ENCODE measurements at places on chromosomes 2 and 18. TPM values are rescaled to one million over a fixed set of nuclear protein-coding genes. Genes with fewer than 3 reads are reported as not detected.

ANO7 gene
- 2.2 TPM for total RNA-seq

GRCh38 chr2:182883451-182883850 lies 17.0 kb upstream of the FRZB start:
- no peak for DNase-seq

- no peak for DNase-seq
Observed at GRCh38 chr2:69703189-69703588, 38.7 kb upstream of the ANXA4 start.

DNA sequence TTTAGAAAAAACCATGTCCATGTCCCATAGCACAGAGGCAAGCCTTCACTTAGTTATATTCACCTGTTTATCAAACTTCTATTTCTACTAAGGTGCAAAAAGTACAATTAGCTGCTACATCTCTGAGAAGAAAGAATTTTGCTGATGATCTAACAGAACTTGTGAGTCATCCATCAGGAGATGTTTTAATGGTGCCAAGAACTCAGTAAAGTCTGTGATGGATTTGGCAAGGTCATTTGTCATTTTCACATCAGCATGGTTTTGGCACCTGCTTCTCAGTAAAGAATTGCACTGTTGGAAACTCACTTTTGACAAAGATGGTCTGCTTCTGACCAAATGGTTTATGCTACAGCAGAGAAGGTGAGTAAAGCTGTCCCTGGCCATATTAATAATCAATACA lies 195.7 kb upstream of the TMEFF2 start:
- DNase-seq = no peak

- DNase-seq = no peak
Observed at GRCh38 chr18:31410716-31411483, 34.3 kb downstream of the DSG4 start.

DNA sequence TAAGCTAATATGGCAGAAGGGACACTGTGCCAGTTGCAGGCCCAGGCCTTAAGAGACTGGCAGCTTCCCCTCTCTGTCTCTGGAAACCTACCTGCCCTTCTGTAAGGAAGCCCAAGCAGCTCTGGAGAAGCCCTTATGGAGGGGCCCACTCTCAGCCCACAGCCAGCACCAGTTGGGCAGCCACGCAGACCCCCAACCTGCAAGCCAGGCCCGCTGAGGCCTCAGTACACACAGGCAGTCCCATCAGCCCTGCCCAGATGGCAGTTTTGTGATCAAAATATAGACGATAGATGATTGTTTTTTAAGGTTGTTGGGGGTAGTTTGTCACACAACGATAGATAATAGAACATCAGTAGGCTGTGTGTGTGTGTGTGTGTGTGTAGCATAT lies 36.8 kb upstream of the ALPP start:
- no peak for DNase-seq

DNA sequence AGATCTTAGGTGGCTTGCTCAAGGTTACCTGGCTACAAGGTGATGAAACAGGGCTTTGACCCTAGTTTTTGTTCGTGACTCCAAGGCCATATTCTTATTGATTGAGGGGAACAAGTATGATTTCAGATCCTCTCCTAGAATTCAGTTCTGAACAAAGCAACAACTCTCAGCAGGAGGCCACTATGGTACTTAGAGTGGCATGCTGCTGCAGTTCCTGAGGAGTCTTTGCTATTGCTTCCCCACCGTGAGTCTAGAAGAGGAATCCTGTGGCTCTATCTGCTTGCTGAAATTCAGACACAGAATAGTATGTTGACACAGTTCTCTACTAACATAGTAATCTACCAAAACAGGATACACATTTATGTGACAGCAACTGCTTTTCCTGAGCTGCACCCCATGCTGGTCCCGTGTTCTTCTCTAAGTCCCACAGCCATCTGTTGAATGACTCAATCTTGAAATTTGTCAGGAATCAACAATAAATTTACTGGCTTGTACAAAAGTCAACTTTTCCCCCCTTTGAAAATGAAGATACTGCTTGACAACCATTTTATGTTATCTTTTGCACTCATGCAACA lies 4.1 kb downstream of the TGFBRAP1 start:
- DNase-seq = no peak

- DNase-seq = no peak
Observed at GRCh38 chr2:174522553-174522952, 35.7 kb upstream of the GPR155 start.

GRCh38 chr2:38522754-38523349 lies 79.9 kb downstream of the HNRNPLL start:
- DNase-seq = no peak

DNA sequence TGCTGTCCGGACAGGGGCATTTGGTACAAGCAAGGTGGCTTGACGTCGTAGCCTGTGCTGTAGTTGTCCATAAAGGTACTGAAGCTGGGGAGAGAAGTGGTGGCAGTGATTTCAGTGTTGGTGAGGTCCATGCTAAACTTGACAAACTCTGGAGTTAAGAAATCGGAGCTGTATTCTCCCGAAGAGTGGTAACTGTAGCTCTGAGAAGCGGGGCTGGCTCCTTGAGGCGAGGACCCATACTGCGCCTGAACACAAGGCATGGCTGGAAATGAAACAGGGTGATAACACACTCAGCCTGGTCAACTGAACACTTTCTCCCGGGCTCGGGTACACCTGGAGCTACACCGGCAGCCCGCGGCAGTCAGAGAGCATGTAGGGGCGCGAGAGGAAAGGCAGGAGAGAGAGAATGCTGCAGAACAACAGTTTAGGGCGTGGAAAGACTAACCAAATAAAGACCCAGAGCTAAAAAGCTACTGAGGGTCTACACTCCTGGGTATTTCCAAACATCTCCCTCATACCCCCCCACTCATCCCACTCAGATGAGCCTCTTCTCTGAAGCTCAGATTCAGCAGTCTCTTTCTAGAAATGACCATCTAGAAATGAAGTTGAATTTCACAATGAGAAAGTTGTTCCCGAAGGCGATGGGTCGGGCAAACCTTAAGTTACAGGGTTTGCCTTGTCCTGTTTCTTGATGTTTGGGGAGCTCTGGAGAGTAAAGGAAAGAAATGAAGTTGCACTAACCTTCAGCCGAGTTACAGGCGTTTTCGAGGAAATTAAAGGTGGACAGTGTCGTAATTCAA lies 2.4 kb downstream of the NR4A2 start:
- no peak for DNase-seq

- no peak for DNase-seq
Observed at GRCh38 chr2:70126413-70126812, 39.1 kb downstream of the PCBP1 start.

DNA sequence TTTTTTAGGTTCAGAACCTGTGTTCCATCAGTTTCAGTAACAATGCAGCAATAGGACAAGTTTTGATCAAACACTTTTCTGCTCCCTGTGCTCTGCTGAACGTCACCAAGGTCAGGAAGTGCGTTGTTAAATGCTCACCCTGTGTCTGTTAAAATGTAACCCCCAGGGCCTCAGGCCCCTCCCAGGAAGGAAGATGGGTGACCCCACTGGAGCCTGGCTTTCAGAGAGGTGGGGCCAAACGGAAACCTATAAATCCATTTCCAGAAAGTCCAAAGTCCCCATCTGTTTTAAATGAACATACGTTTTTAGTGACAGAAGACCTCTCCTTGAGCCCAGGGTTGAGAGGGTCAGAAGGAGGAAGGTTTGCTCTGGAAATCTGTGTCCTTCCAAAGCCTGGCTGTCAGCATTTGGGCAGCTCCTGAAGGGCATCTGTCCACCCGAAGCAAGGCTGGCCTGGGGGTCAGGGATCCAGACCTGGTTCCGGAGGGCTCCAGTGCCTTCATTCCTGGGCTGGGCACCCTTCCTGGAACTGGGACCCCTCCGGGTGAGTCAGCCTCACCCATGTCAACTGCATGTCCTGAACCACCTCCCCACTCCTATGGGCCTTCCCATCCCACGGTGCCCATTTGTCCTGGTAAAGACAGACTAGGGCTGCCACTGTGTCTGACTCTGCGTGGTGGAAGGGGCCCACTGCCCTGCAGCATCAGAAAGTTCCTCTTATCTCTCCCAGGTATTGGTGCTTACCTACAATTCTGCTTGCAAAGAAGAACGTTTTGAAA lies 117.4 kb upstream of the COPS8 start:
- no peak for DNase-seq

DNA sequence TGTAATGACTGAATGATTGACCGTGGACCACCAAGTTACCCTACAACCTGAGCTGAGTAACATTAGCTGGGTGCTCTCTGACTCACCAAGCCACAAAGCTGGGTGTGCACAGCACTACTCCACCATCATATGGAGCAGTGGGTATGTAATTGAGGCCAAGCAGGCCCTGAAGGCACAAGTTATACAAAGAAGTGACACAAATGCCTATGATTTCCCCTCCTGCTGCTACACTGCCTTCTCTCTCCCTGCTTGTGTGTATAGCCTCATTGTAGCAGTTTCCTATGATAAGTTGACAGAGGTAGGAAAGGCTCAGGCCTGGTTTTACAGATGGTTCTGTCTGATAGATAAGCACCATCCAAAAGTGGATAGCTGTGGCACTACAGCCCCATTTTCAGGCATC lies 1327.2 kb upstream of the DDX18 start:
- DNase-seq = no peak

Data from heart right ventricle (tissue), 16 donors.